ENCODE measurements at places on chromosomes 7 and 10.

- DNase-seq, result no peak
Observed at GRCh38 chr10:31642281-31642680, 286.4 kb downstream of the ARHGAP12 start.

DNA sequence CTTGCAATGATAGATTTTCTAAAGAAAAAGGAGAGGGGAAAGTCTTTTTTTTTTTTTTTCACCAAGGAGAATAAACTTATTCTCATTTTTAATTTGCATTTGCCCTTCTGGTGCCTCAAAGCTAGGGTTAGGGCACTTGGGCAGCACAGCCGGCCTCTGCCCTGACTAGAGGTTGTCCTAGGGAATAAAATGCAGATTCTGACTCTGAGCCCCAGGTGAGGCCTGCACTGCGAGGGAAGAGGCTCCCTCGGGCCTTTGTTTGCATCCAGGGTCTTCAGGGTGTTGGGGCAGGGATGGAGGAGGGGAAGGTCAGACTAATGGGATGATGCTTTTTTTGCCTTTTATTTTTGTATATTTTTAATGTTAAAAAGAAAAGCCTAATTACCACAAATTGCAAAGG lies 7.8 kb downstream of the MYL7 start:
- no peak for DNase-seq

DNA sequence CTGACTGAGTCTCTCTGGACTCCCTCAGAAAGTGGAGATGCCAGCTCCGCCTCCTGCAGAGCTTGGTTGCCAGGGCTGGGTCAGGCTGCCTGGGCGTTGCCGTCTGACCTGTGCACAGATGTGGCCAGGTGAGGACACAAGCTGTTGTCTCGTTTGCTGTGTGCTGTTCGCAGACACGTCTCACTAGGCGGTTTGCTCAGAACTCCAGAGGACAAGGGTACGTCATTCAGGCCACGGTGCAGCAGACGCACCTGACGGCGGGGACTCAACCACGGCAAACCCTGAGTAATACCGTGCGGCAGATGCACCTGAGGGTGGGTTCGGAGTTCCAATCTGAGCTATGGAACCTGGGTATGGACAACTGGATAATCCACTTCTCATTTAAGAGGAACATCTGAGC lies 11.7 kb downstream of the GPER1 start:
- DNase-seq, result no peak

DNA sequence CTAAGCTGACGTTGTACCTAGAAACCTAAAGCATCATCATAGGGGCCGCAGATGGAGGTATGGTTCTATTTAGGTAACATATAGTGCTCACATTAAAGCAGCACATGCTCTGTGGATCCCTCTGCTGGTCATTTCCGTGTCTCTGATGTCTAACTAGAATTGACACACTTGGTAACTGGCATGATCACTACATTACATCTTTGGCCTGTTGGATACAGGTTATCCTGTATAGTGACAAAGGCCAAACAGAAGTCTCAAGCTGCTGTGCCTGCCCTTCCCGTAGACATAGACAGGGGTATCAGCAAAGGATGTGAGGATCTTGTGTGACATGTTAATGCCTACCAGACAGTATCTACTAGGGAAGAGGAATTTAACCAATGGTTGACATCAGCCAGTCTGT lies 51.2 kb downstream of the KIF5B start:
- DNase-seq, result peak; percentile 51

GRCh38 chr7:69656890-69657289 lies 58.6 kb downstream of the AUTS2 start:
- DNase-seq, result no peak

- no peak for DNase-seq
Observed at GRCh38 chr7:28123752-28124151, 56.8 kb downstream of the JAZF1 start.

- DNase-seq, result no peak
Observed at GRCh38 chr7:148211740-148212151, 378.8 kb upstream of the C7orf33 start.

GRCh38 chr7:33243319-33243881 lies 114.0 kb downstream of the BBS9 start:
- peak; percentile 20 for DNase-seq

DNA sequence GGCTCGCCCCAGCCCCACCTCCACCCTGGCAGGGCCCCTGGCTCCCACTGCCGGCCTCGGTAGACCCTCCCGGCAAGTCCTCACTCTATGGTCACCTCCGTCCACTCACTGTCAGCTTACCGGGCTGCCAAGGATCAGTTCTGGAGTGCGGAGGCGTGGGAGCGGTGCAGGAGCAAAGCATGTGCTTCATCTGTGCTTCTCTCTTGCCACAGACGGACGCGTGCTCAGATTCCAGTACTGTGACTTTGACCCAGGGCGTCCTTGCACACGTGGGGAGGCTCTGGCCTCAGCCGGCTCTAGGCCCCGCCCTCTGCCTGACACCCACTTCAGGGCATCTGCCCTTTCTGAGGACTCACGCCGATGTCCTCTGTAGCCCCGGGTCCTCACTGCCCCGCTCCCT lies 547.5 kb upstream of the FOXK1 start:
- DNase-seq, result no peak

- peak; percentile 95 for DNase-seq
Observed at GRCh38 chr7:75889826-75890225, 11.0 kb downstream of the RHBDD2 start.

- DNase-seq, result no peak
Observed at GRCh38 chr7:34138483-34138882, 233.1 kb downstream of the BMPER start.

GRCh38 chr7:149559711-149560110 lies 62.1 kb upstream of the ZNF746 start:
- DNase-seq, result no peak

- DNase-seq, result peak; percentile 22
Observed at GRCh38 chr10:48929413-48929990, 10.1 kb downstream of the LRRC18 start.

GRCh38 chr10:76977046-76977445 lies 660.6 kb downstream of the KCNMA1 start:
- DNase-seq, result no peak

GRCh38 chr10:6062101-6062771 lies at the start of gene IL2RA:
TSS of gene IL2RA (minus strand) at chr10:6062367. CDS start at chr10:6062151, 216 bp downstream.
- no peak for DNase-seq

GRCh38 chr7:2519119-2519930 lies at the start of gene LFNG:
TSS of gene LFNG (plus strand) at chr7:2519774. CDS start at chr7:2519862, 88 bp downstream.
- peak; percentile 83 for DNase-seq

DNA sequence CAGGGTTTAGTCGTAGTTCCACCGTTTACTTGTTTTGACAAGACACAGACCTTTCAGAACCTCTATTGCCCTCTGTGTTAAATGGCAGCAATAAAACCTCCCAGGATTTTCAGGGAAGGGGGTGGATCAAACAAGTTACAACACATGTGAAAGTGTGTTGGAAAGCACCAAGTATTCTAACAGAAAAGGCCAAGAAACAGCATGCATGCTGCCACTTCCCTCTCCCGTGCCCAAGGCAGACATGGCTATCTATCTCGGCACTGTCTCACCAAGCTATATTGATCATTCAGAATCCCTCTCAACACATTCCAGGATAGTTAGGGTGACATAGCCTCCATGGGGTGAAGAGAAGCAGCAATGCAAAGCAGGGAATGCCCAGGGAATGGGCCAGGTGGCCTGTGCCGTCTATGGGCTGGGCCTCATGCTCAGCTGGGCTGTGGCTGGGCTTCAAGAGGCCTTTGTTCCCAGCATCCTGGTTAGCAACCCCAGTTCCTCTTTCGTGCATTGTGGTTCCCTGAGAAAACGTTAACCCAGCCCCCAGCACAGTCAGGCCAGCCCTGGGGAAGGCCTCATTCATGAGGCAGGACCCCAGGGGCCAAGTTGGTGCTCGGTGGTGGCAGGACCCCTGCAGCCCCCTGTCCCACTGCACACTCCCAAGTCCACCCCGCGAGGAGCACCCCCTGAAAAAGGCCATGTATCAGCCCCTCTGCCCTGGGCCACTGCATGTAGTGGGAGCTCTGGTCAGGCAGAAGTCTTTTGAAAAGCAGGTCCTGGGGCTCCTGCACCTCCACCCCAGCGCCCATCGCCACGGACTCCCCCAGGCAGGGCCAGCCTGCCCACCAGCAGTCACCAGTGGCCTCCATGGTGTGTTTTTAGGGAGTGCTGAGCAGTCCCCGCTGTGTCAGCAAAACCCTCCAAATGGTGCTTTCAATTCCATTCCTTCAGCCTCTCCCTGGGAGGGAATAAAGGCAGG lies 25.5 kb downstream of the VSIR start:
- DNase-seq, result no peak

DNA sequence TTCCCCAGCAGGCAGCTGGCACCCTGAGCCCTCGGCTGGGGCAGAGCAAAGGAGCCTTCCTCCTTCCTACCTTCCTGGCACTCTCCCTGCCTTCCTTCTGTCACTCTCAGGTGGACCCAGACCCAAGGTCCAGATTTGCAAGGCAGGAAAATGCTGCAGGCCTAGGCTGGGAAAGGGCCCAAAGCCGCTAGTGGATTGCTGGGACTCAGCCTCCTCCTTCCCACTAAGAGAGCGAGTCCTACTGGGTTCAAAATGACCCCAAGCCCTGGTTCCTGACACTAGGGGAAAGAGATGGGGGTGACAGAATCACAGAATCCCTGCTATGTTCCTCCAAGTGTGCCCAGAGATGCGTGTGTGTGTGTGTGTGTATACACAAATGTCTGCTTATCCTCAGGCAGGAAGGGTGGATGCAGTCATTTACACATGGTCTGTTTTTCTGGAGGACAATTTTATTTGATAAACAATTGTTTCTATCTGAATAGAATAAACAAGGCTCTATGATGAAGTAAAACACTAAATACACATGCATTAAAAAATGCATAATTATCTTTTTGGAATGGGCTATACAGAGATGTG lies 1.3 kb upstream of the PLAU start:
- DNase-seq, result no peak

DNA sequence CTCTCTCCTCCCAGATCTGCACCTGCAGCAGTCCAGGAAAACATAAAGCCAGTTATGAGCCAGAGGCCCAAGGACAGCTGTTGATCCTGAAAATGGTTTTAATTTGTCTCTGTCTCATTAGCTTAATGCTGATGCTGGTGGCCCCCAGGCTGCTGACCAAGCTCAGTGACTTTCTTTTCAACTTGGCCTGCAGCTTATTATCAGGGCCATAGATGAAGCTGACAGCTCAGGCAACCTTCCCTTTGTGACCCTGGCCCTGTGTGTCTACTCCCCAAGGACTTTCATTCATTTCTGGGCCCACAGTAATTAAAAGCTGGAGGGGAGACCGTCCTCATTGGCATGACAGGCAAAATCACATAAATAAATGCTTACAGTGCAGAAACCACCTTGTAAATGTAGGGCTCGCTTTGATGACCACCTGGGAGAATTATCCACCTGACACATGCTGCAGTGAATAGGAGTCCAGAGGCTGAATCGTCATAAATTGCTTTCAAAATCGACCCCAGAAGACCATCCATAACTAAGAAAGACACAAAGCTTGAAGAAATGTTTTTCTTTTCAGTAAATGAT lies 138.5 kb downstream of the NPY start:
- DNase-seq, result no peak

DNA sequence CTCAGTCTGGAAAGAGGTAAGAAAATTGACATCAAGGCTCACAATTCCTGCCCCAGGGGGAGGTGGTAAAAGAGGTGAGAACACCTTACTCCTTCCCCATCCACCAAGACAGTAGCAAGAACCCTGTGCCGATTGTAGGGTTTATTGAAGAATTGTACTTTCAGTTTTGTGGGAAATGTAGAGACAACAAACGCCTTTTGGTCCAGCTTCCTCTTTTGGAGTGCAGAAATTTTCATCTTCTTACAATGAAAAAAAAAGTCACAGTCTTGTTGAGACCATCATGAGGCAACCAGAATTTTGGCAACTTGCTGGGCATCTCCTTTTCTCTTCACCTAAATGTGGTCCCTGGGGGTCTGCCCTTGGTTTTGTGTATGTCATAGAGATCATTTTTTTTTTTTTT lies 217.7 kb downstream of the TMEM178B start:
- no peak for DNase-seq

All from SJSA1 (cell line).